ENCODE measurements at places on chromosomes 2 and 18.

GRCh38 chr2:20191714-20192569 is 33.0 kb downstream of the SDC1 start:
- no peak for DNase-seq

GRCh38 chr2:226256709-226257376 is 542.8 kb downstream of the IRS1 start:
- DNase-seq, result no peak

GRCh38 chr2:3433339-3433699 is 53.8 kb downstream of the TRAPPC12 start:
- no peak for DNase-seq

- DNase-seq, result no peak
These were observed 316.8 kb downstream of the DCDC2C start for GRCh38 chr2:4020153-4020552.

DNA sequence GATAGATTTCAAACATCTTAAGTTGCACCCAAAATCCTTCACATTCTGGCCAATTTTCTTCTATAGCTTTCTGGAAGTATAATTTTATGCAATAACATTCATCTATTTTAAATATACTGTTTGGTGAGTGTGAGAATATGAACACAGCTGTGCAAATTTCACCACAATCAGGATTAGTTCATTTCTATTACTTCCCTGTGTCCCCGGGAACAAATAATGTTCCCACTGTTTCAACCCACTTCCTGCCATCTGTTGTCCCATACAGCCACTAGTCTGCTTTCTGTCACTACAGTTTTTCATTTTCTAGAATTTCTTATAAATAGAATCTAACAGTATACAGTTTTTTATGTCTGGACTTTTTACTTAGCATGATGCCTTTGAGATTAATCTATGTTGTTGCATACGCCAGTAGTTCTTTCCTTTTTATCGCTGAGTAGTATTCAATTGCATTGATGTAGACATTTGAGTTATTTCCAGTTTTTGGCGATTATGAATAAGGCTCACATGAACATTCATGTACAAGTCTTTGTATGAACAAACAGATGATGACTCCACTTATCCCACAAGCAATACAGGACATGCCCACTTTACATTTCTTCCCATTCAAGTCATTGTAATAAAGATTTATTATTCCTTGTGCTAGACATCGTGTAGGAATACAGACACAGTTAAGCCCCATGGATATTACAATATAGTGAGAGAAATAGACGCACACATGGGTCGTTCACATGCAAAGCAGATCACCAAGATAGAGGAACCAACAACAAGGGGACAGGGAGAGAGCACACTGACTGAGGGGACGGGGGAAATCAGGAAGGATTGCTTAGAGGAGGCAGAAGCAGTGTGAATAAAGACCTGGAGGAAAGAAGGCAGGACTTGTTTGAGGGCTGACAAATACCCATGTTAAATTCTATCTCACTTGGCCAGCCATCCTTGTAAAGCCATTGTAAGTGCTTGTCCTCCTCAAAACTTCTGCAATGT is 72.9 kb upstream of the PAX8 start:
- DNase-seq, result no peak

DNA sequence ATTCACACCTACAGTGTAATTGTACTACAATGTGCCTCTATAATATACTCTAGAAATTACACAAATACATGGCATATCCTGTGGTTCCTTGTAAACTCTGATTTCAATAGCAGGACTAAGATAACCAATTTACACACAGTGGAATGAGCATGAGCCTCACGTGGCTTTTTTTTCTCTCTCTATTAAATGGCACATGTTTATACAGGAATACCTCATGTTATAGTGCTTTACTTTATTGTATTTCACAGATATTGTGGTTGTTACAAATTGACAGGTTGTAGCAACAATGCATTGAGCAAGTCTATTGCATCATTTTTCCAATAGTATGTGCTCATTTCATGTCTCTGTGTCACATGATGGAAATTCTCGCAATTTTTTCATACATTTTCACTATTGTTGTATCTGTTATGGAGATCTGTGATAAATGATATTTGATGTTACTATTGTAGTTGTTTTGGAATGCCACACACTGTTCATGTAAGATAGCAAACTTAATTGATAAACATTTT is 260.0 kb downstream of the FSIP2 start:
- DNase-seq, result no peak

- DNase-seq, result no peak
These were observed 81.9 kb downstream of the MEP1B start for GRCh38 chr18:32271672-32272208.

DNA sequence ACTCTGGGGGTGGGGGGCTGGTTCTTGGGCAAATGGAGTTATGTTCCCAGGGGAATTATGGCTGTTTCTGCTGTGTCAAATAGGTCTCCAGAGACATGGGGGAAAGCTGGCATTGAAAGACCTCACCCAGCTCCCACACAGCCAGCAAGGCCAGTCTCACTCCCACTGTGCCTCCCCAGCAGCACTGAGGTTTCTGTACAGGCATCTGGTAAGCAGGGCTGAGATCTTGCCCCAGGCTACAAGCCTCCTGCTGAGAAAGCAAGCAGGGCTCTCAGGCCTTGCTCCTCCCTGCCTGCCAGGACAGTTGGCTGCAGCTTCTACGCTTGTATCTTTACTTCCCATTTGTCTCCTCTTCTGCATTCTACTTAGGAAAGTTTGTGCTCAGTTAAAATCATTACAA is 50.5 kb upstream of the FHOD3 start:
- no peak for DNase-seq

GRCh38 chr2:98522854-98523253 is 78.2 kb downstream of the INPP4A start:
- DNase-seq, result no peak

Measured in psoas muscle (tissue), 8 donors.